ENCODE measurements at places on chromosomes 11 and 22.
A peak's percentile ranks its signal among the peaks of the same experiment; 100 is the strongest.

GRCh38 chr11:47667555-47667954 is 25.2 kb upstream of the MTCH2 start:
- no peaks in the 10 kb centered on the region for H3K27me3 ChIP-seq
- no peaks in the 10 kb centered on the region for H3K36me3 ChIP-seq
- no peak overlapping the region for H3K4me3 ChIP-seq
- peaks cover 27% of the 10 kb centered on the region for H3K4me1 ChIP-seq
- DNase-seq = peak; percentile 17

DNA sequence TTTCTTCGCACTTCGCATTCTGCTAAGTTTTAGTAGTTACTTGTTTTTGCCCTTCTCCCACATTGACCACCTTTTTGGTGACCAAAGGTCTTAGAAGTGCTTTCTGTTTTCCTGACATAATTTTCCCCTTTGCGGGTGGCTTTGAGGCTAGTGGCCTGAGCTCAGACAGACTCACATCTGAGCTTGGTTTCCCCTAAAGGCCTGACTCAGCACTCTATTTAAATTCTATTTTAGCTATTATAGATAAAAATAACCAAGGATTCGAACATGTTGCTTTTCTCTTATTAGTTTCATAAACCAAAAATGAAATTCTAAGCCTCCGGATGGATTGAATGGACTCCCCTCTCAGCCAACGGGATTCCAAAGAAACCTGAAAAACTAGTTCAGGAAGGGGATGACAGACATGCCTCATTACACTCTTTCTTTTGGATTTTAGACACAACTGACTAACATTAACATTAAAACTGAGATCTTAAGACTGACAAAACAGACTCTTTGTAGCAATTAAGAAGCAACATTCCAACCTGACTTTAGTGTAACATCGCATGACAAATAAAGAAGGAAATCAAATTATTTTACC is 258.5 kb downstream of the LUZP2 start:
- no peaks in the 10 kb centered on the region for H3K36me3 ChIP-seq
- no peak overlapping the region for H3K27ac ChIP-seq
- no peak overlapping the region for H3K4me3 ChIP-seq
- H3K27me3 ChIP-seq = no peaks in the 10 kb centered on the region
- DNase-seq = no peak
- no peaks in the 10 kb centered on the region for H3K4me1 ChIP-seq

DNA sequence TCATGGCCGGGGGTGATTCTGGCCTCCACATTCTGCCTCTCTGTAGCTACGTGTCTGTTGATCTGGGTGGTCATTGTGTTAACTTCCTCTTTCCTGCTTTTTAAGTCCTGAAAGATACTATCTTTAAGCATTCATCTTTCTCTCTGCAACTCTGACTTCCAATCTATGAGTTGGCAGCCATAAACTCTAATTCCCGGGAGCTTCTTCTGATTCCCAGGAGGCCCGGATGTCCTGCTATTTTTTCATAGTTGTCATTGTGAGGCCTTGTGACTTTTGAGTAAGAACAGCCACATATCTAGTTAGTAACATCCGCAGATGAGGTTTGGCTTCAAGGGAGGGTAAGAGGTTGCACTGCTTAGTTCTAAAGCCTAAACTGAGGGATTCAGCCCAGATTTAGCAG is 107.8 kb downstream of the SYN3 start:
- no peaks in the 10 kb centered on the region for H3K27me3 ChIP-seq
- no peak overlapping the region for H3K27ac ChIP-seq
- DNase-seq = no peak
- H3K4me3 ChIP-seq = no peak overlapping the region
- no peaks in the 10 kb centered on the region for H3K4me1 ChIP-seq

- no peak overlapping the region for H3K4me3 ChIP-seq
- peaks cover 52% of the 10 kb centered on the region for H3K27me3 ChIP-seq
- no peaks in the 10 kb centered on the region for H3K36me3 ChIP-seq
- no peak overlapping the region for H3K27ac ChIP-seq
- H3K4me1 ChIP-seq = peaks cover 18% of the 10 kb centered on the region
These were observed 18.3 kb upstream of the SHISAL1 start for GRCh38 chr22:44330744-44331660.

DNA sequence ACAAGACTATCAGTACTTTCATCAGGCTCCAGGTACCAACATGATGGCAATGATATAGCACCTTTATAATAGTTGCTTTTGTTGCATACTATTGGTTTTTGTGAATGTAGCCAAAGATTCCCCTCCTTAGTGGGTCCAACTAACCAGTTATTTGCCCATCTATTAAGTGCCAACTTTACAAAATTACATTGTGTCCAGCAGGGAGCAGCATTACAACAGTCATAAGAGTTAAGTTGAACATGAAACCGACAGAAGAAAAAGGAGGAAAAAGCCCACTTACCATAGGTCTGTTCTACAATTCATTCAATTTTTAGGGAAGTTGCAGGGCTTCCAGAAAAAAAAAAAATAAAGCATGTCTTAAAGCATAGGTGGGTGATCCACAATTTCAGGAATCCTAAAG is 21.6 kb downstream of the IMMP1L start:
- no peak overlapping the region for H3K27ac ChIP-seq
- no peak for DNase-seq
- no peaks in the 10 kb centered on the region for H3K27me3 ChIP-seq
- peaks cover 18% of the 10 kb centered on the region for H3K4me1 ChIP-seq

DNA sequence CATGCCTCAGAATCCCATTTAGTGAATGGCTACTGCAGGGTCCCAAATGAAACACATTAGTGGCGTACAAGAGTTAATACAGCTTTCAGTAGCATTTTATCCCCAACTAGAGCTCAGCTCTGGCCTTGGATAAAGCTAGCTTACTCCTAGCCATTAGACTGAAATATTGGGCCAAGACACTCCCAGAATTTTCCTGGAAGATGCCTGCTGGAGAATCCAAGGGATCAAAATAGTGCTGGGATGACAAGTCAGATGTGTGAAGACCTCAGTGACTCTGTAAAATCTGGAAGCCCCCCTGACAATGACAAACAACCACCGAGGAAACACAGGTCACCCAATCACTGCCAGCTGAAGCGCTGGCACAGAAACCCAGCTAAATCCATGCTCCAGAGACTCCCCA is 303.1 kb upstream of the SORL1-AS1 start:
- H3K4me1 ChIP-seq = no peaks in the 10 kb centered on the region
- H3K36me3 ChIP-seq = no peaks in the 10 kb centered on the region
- H3K27ac ChIP-seq = no peak overlapping the region
- no peak for DNase-seq
- H3K4me3 ChIP-seq = no peak overlapping the region
- H3K27me3 ChIP-seq = no peaks in the 10 kb centered on the region

DNA sequence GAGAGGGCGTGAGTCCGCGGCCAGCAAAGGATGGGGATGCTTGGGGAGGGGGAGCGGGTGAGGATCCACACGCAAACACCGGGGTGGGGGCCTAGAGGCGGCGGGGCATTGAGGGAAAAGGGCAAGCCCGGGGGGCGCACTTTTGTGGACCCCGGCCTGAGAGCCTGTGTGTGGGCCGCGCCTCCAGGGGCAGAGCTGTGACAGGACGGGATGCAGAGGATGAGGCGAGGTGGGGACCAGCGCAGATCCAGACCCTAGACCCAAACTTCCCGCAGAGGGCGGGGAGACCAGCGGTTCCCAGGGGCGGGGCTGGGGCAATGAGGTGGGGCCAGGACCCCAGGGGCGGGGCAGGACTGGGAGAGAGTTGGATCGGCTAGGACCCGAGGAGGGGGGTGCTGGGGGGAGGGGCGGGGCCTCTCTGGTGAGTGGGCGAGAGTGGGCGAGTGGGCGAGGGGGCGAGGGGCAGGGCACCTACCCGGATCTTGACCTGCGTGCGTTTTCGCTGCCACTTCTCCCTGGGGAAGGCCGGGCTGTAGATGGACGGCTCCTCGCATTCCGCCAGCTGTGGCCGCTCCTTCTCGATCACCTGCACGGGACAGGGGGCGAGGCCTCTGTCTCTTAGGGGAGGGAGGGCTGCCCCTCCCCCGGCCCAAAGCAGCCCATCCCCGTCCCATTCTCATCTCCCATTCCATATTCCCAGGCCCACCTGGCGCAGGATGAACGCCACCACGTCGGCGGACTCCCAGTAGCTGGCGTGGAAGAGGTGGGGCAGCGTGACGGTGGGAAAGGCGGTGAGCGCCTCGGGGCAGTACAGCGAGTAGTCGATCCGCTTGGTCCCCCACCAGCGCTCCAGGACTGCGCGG is 10.6 kb downstream of the PITPNM1 start:
- H3K27ac ChIP-seq = no peak overlapping the region
- H3K4me1 ChIP-seq = peaks cover 6% of the 10 kb centered on the region
- H3K4me3 ChIP-seq = no peak overlapping the region
- peaks cover 26% of the 10 kb centered on the region for H3K36me3 ChIP-seq

GRCh38 chr11:100791103-100791502 is 104.0 kb downstream of the ARHGAP42 start:
- no peaks in the 10 kb centered on the region for H3K36me3 ChIP-seq
- H3K27ac ChIP-seq = no peak overlapping the region
- DNase-seq = no peak
- H3K4me1 ChIP-seq = no peaks in the 10 kb centered on the region

DNA sequence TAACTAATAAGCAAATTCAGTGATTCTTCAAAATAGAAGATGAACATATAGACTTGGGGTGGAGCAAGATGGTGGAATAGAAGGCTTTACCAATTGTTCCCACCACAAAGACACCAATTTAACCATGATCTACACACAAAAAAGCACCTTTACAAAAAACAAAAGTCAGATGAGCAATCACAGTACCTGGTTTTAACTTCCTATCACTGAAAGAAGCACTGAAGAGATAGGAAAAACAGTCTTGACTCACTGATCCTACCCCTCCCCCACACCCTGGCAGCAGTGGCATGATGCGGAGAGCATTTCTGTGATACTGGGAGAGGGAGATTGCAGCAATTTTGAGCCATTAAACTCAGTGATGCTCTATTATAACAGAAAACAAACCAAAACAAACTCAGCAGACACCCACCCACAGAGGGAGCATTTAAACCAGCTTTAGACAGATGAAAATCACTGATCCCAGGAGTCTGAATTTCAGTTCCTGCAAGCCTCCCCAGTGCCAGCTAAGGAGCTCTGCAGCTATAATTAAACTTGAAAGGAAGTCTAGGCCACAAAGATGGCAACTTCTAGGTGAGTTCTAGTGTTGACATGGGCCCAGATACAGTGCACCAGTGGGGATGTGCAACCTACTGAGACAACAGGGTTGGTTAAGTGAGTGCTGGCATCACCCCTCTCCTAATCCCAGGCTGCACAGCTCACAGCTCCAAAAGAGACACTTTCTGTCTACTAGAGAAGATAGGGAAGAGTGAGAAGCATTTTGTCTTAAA is 161.8 kb upstream of the GRIA4 start:
- peak; percentile 54 for DNase-seq
- no peak overlapping the region for H3K4me3 ChIP-seq
- H3K27ac ChIP-seq = no peak overlapping the region
- no peaks in the 10 kb centered on the region for H3K36me3 ChIP-seq
- H3K27me3 ChIP-seq = peaks cover 1% of the 10 kb centered on the region

DNA sequence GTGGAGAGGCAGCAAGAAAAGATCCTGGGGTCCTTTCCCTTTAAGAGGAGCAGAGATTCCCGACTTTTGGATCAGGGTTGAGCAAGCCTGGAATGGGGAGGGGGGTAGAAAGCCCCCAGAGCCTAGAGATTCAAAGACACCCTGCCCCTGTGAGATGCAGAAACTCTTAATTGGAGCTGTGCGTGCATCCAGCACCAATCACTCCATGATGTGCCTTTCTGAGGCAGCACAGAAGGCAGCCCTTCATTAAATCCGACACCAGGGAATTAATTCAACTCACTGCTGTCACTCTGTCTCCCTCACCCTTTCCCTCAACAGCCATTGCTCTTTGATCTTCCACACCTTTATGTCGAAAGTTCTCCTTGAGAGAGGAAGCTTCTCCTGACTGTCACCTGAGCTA is 43.0 kb downstream of the DSCAML1 start:
- no peak overlapping the region for H3K4me3 ChIP-seq
- no peak overlapping the region for H3K27ac ChIP-seq
- no peaks in the 10 kb centered on the region for H3K27me3 ChIP-seq
- no peaks in the 10 kb centered on the region for H3K4me1 ChIP-seq
- no peak for DNase-seq
- H3K36me3 ChIP-seq = no peaks in the 10 kb centered on the region

DNA sequence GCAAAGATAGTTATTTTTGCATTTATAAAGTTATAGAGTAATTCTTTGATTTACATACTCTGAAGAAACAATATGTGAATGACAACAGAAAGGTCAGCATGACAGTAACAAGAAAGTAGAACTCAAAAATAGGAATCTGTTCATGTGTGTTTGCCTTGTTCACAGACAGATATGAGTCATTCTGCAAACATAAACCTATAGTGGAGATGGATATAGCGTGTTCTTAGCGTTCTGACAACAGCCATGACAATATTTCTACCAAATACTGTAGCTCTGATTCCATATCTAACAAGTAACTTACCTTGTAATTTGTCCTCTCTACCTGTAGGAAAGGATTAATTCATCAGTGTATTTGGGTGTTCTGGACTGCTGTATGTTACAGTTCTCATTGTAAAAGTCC is 208.5 kb upstream of the MTMR2 start:
- H3K27ac ChIP-seq = no peak overlapping the region
- DNase-seq = no peak
- H3K36me3 ChIP-seq = peaks cover 41% of the 10 kb centered on the region
- H3K27me3 ChIP-seq = no peaks in the 10 kb centered on the region

DNA sequence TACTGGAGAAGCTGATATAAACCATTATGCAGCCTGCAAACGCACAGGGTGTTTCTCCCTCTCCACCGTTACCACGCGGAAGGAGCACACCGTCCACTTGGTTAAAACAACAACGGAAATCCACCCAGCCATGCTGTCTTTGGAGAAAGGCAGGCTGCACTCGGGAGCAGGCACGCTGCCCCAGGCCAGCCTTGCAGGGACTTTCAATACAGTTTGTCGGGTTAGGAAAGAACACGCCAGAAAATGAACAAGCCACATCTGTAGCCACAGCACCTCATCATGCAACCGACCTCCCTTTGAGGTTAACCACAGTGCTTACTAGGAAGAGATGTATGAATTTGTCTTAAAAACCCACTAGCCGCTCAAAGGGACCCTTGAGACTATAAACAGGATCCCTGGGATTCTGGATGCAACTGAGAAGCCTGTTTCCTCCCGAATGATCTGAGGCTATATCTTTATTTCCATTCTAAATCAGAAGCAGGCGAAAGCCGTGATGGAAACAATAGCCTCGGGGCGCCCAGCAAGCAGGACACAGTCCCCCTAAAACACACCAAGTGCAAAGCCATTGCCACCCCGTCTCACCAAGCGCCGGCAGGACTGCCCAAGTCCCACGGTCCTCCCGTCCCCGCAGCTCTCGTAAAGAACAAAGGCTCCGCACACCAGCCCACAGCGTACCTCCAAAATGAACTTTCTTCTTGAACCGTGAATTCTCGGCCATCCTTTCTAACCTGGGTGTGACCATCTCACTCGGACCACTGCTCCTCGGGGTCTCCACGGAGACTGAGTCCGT is 318.9 kb downstream of the CTTN start:
- no peak overlapping the region for H3K4me3 ChIP-seq
- no peaks in the 10 kb centered on the region for H3K36me3 ChIP-seq
- no peak for DNase-seq
- no peak overlapping the region for H3K27ac ChIP-seq
- H3K27me3 ChIP-seq = peaks cover 7% of the 10 kb centered on the region

GRCh38 chr22:41976070-41976901 is 7.0 kb downstream of the SEPTIN3 start:
- H3K36me3 ChIP-seq = no peaks in the 10 kb centered on the region
- H3K4me3 ChIP-seq = peak overlapping the region; percentile 66
- peak overlapping the region; percentile 24 for H3K27ac ChIP-seq
- peaks cover 39% of the 10 kb centered on the region for H3K27me3 ChIP-seq
